Kidney (tissue), 22 donors: ENCODE measurements at places on chromosomes 13 and 19. TPM values are rescaled to one million over a fixed set of nuclear protein-coding genes. Genes with fewer than 3 reads are reported as not detected.

DNA sequence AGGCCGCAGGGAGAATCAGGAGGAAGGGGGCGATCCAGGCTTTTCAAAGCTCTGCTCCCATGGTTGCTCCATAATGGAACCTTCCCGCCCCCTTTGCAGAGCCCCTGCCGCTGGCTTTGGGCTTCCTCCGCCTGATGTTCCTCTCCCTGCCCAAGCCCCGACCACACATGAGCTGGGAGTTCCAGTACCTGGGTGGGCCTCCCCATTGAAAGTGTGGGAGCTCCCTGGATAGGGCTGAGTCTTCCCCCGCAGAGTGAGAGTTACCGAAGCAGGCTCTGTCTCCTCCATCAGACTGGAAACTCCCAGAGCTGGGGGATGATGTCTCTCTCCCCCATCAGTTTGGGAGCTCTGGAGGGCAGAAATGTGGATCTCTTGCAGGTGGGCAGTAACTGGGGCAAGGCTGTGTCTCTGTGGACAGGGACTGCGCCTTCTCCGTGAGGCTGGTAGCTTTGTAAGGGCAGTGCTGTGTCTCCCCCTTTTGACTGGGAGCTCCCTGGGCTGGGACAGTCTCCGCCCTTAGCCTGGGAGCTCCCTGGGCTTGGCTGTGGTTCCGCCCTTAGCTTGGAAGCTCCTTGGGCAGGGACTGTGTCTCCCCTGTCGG, 722 bp downstream of the DCAF15 start:
- DNase-seq, result peak; percentile 57

GRCh38 chr19:47107953-47108746, 5.4 kb downstream of the ZC3H4 start:
- no peak for DNase-seq

DNA sequence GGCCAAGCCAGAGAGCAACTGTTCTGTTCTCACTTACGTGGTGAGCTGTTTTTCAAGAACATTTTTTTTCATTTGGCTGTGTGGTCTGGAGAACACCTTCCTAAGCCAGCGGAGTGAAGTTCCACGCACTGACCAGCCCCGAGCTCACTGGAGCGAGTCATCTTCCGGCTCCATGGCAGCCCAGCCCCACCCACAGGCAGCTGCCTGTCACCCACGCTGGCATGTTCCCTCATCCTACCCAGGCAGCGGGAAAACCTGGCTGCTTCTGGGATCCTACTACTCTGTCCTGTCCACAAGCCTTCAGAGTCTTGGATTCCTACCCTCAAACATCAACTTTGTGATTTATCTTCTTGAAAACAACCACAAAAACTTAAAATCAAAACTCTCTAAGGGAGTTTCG, 76.2 kb downstream of the GGACT start:
- no peak for DNase-seq

- DNase-seq, result no peak
Measured at GRCh38 chr19:11288349-11288748, 7.6 kb upstream of the TSPAN16 start.

GRCh38 chr13:42875475-42876269, 94.3 kb downstream of the FAM216B start:
- DNase-seq, result peak; percentile 44

- DNase-seq, result no peak
Measured at GRCh38 chr13:25068810-25069209, 27.1 kb upstream of the PABPC3 start.

The PGLYRP2 gene
- not detected for polyA plus RNA-seq

The ZNF614 gene
- 3.0 TPM for polyA plus RNA-seq

The CYP2A6 gene
- polyA plus RNA-seq, result not detected

The IFNL2 gene
- polyA plus RNA-seq, result not detected

The ZNF132 gene
- polyA plus RNA-seq, result 2.9 TPM
